GM23338 (cell line): ENCODE measurements at places on chromosomes 3 and 15. TPM values are rescaled to one million over a fixed set of nuclear protein-coding genes. Genes with fewer than 3 reads are reported as not detected.
A peak's percentile ranks its signal among the peaks of the same experiment; 100 is the strongest.

DNA sequence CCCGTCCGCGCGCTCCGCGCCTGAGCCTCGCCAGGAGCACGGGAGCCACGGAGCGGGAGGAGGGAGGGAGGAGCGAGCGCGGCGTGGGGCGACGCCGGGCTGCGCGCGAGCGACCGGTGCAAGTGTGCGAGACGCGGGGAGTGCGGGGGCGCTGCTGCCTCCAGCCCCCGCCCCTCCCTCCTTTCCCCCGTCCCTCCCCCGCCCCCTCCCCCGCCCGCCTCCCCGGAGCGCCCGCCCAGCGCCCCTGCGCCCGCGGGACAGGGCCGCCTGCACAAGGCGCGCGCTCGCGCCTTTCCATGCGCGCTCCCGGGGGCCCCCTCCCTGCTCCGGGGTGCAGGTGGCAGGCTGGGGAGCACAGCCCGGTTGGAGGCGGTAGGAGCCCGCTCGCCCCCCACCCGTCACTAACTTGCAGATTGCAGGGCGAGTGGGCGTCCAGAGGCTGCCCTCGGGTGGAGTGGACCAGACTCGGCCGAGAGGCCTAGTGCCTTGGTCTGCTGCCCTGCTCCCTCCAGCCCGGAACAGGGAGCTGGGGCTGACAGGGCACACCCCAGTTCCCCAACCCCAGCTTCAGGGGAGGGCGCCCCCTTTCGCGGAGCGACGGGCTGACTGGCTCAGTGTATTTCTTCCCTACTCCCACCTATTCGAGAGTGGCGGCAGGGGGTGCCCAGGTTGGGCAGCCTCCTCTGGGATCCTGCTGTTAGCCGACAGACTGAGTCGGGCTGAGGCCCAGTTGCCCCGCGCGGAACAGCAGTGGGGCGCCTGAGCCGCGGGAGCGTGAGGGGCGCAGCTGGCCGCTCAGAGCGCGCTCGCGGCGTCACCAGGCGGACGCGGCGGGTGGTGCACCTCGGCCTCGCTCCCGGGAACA is at the start of gene WNT7A:
TSS of gene WNT7A (minus strand) at position 126 of the 865 bp plus-strand sequence. CDS start 255 bp downstream, outside the sequence.
- no peaks in the 10 kb centered on the region for H3K36me3 ChIP-seq
- H3K4me3 ChIP-seq: peak within 1 kb of the TSS; percentile 73
- H3K27me3 ChIP-seq: peaks cover 85% of the 10 kb centered on the region
- no peak within 1 kb of the TSS for H3K27ac ChIP-seq
- H3K4me1 ChIP-seq: no peaks in the 10 kb centered on the region; the same call in 1 of the 2 replicates

TIMP4 gene
- polyA plus RNA-seq: 6.7 and 6.9 TPM in 2 replicates

- H3K27ac ChIP-seq: no peak overlapping the region
- DNase-seq: no peak
- H3K27me3 ChIP-seq: no peaks in the 10 kb centered on the region
- H3K4me3 ChIP-seq: no peak overlapping the region
Measured at GRCh38 chr15:31458596-31459399, 132.2 kb downstream of the KLF13 start.

SNX1 gene
- 29.1 and 33.8 TPM in 2 replicates for polyA plus RNA-seq

GRCh38 chr3:109440353-109440752 is 103.0 kb upstream of the DPPA4 start:
- DNase-seq: no peak
- H3K36me3 ChIP-seq: no peaks in the 10 kb centered on the region
- H3K27ac ChIP-seq: no peak overlapping the region
- no peaks in the 10 kb centered on the region for H3K27me3 ChIP-seq
- H3K4me3 ChIP-seq: no peak overlapping the region
